ENCODE measurements at places on chromosomes 2 and 18.

- DNase-seq = no peak
Measured at GRCh38 chr2:72895154-72895553, 7.9 kb downstream of the SPR start.

GRCh38 chr2:239891698-239892097, 133.4 kb downstream of the NDUFA10 start:
- DNase-seq = no peak

GRCh38 chr2:34345030-34345429, 745.9 kb upstream of the FAM98A start:
- no peak for DNase-seq

GRCh38 chr18:65725251-65726050, 25.4 kb upstream of the CDH7 start:
- no peak for DNase-seq

GRCh38 chr18:24068945-24069693, 54.6 kb downstream of the TTC39C start:
- no peak for DNase-seq

DNA sequence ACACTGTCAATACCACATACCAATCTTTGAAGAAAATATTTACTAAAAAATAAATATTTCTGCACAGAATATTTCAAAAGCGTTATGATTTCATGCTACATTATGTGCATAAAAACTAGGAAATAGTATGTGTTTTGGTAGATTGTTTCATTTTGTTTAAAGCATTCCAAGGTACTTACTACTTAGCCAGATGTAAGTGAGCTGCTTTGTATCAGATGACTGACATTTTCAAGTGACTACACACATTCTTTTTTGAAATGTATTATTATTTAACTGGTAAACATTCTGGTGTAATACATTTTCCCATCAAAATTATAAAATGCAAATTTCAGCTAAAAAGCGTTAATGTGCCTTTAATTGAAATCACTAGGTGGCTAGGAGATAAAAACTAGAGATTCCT, 21.5 kb downstream of the GCA start:
- DNase-seq = no peak

GRCh38 chr2:118732432-118732831, 115.0 kb downstream of the EN1 start:
- no peak for DNase-seq

- no peak for DNase-seq
Measured at GRCh38 chr2:239192975-239193374, 207.8 kb downstream of the HDAC4 start.

DNA sequence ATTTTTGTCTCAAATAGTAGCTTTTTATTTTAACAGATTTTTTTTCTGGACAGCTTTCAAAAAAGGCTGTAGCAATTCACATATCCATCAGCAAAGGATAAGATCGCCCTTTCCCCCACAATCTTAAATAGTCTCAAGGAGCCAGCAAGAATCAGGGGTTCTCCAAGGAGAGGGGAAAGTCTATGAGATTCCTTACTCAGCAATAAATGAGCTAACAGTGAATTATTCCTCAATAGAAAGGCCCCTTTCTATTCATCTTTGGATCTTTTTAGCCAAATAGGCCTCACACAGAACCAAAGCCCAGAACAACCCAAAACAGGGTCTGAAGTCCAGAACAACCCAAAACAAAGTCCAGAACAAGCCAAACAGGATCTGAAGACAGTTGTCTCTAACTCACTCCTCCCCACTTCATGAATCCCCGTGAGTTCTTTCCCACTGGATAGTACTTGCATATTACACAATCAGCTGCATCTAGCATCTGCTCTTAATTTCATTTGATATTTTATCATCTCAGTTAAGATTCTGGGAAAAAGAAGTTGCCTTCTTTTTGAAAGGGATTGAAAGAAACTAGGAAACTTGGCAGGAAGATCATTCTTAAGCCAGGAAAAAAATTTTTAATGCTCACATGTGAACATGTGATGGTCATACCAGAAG, 3.4 kb upstream of the DHRS9 start:
- no peak for DNase-seq

- peak; percentile 8 for DNase-seq
Measured at GRCh38 chr2:58350484-58350883, 109.4 kb upstream of the FANCL start.
